Globus pallidus (tissue), 1 donor: ENCODE measurements at places on chromosomes 3 and 15.

DNA sequence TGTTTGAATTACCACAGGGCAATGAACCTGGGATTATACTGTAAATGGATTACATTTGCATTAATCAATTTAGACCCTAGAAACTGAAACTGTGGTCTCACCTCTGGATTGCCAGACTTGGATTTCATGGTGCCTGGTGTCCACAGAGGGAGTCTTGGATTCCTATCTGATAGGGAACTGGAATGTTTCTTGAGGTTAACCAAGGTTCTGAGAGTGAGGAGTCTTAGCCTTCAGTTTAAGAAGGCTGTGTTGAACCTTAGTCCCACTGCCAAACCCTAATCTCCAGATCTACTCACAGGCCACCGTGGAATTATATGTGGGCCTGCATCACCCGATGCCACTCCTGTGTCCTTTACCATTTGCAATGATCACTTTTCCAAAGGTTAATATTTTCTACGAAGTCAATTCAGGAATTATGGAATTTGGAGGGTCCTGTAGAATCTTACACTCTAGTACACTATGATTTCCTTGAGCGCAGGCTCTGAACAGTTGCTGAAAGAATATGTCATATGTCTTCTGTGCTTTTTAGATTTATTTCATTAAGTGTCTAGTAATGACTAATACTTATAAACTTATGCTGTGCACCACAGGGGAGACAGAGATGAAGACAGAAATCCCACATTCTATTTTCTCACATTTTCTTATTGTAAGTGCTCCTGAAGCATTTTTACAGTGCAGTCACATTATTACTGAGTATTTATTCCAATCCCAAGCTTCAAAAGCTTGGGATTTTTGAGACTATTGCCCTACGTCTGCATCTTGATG lies 87.9 kb downstream of the EFL1 start:
- DNase-seq = no peak

DNA sequence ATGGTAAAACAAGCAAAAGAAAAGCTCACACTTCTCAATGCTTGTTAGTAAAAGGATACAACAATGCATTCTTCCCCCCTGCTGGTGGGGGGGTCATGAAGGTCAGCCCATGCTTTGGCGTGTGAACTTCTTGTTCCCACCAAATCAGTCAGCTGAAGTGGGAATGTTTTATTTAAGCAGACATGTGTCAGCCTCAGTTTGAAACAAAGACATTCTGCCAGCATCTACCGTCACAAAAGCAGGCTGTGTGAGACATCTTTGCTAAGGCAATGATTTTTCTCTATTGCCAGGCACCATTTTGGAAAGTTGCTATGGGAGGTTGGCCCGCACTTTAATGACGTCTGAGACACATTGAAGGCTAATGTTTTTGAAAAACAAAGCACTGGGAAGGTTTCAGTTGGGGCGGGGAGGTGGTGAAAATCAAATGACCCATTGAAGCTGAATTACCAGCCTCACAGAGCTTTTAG lies 206.6 kb downstream of the TLE3 start:
- DNase-seq = peak; percentile 53

GRCh38 chr3:44682182-44682896 lies 30.1 kb upstream of the ZNF502 start:
- no peak for DNase-seq

GRCh38 chr3:179083977-179084376 lies 12.4 kb upstream of the ZMAT3 start:
- DNase-seq = no peak

- DNase-seq = no peak
Observed at GRCh38 chr15:86526938-86527690, 447.4 kb downstream of the AGBL1 start.

DNA sequence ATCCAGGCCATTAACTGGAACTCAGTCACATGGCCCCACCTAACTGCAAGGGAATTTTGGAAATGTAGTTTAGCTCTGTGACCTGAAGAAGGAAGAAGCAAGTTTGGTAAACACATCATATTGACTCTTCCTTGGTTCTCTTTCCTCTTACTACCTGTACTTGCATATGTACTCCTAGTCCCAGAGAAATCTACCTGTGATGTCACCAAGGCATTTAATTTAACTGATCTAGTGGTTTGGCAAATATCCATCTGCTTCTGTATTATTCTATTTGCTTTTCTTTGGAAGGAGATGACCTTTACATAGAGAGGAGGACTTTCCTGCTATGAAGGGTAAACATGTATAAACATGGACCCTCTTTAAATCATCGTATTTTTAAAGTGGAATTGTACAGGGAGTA lies 150.8 kb downstream of the TMEM108 start:
- DNase-seq = no peak

DNA sequence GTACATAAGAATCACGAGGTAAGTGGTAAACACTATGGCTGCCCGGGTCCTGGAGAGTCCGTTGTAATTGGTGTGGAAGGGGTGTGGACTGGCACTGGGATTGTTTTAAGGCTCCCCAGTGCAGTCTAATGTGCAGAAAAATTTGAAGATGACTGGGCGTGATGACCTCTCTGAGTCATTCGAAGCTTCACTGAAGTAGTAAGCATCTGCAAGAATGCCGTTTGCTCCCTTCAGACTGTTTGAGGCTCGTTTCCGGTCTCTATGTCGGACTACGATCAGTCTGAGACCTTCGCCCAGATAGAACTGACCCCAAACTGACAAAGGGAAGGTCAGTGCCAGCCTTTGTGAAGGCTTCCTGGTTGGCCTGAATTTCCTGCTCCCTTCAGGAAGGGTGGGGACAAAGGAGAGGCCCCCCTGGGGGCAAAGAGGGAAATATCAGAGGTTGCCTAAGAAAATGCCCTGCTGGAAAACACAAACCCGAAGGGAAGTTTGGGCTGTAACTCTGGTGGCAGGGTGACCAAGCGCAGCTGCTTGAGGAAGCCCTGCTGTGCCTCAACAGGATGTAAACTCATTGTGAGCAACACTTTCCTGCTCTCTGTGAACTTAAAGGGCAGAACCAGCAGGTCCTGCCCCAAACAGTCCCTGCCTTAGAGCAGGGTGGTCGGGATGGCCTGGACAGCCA lies 34.6 kb downstream of the BTD start:
- DNase-seq = no peak

DNA sequence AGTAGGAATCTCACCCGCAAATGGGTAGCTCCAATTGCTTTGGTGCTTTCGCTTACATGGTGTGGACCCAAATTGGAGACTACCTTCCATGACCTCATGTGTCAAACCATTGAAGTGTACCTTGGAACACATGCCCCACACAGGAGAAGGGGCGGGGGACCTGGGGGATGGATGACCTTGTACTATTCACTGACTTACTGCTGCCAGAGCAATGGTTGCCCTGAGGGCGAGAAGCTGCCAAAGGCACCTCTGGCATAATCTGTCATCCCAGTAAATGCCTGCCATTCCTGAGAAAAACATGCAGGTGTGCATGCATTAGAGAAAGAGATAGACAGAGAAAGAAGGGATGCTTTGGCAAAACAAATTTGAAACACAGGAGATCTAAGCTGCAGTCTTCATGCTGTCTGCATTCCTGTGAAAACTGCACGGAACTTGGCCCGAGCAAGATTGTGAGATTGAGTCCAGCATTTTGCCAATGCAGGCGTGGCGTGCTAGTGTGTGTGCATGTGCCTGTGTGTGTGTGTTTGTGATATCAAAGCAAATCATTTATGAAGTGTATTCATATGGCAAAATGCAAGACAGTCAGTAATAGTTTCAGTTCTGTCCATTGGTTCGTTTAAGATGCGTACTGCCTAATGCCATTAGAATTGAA lies 219.5 kb upstream of the MDFIC2 start:
- no peak for DNase-seq

GRCh38 chr3:22593638-22594037 lies 609.5 kb upstream of the UBE2E2 start:
- no peak for DNase-seq

- no peak for DNase-seq
Observed at GRCh38 chr3:138509586-138509985, 75.2 kb downstream of the ESYT3 start.

DNA sequence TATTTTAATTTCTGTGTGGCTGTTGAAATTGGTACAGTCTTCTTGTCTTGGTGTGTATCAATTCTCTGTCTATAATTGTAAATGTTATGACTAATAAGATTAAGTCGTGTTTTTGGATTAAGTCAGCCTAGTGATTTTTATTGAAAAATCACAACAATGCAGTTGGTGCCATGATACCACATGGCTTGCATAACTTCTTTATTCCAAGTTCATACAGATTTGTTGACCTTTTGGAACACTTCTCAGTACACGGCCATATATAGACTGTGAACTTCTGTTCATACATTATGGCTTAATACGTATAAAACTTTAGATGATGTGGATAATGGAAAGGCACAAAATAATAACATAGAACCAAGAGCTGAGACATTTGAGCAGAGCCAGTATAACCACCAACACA lies 121.2 kb upstream of the NAALADL2 start:
- no peak for DNase-seq

DNA sequence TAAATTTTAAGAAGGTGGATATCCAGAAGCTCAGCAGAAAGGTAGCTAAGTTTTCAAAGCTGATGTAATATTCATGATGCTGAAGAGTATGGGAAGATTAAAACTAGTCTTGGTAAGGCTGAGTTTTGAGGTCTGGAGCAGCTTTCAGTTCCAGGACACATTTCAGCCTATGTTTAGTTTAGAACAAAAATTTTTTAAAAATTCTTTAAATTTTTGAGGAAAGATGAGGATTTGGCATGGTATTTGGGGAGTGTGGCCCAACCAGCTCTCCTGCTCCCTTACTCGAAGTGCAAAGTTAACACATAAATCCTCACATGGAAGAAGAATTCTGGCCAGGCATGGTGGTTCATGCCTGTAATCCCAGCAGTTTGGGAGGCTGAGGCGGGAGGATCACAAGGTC lies 1039.1 kb downstream of the NAALADL2 start:
- DNase-seq = no peak

GRCh38 chr3:197408177-197408957 lies 110.0 kb upstream of the DLG1 start:
- no peak for DNase-seq

- peak; percentile 58 for DNase-seq
Observed at GRCh38 chr3:49805367-49805782, 2.3 kb downstream of the INKA1 start.

GRCh38 chr3:194150252-194150934 lies 14.4 kb downstream of the HES1 start:
- no peak for DNase-seq

DNA sequence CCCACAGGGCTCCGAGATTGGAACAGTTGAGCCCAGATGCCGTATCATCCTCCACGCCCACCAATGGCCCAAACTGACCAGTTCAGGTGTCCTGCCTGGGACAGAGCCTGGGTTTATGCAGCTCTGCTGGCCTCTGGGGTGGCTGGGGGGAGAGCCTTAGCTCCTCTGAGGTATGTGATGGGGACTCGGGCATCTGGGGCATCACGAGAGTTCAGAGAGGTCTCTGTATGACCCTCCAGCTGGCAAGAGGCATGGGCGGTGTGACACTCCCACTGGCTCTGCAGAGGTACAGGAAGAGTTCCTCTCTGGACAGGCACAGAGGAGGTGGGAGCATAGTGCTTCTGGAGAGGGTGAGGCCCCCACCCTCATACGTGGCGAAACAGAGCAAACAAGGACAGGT lies 26.6 kb upstream of the DUSP7 start:
- DNase-seq = no peak

DNA sequence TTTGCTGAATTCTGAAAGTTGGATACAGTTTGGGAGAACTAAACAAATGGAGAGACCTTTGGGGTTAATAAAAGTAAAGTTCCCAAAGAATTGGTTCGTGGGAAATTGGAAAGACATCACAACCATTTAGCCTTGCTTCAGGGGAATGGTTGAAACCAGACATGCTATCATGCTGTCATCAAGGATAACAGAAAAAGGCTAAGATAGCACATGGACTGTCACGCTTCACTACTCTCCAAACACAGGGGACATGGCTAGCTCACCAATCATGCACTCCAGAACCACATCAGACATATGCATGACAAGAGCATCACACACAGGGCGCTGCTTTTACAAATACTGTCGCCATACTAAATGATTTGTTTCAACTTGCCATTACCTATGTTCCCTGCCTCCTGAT lies 671.7 kb upstream of the ROBO1 start:
- DNase-seq = no peak

DNA sequence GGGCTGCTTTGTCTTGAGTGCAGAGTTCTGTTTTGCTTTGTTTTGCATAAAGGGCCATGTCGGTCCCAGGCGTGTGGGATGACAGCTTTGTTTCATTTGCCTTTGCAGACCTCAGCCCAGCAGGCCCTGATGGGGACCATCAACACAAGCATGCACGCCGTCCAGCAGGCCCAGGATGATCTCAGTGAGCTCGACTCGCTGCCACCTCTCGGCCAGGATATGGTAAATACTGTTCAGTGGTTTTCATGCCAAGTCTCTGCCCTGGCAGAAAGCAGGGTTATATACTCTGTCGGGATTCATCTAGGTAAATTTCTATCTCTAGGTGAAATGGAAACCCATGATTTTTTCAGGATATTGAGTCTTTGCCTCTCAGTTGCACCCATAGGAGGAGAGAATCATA lies 343.9 kb upstream of the TPM1 start:
- DNase-seq = no peak

- no peak for DNase-seq
Observed at GRCh38 chr15:88609344-88610090, 11.6 kb upstream of the AEN start.

DNA sequence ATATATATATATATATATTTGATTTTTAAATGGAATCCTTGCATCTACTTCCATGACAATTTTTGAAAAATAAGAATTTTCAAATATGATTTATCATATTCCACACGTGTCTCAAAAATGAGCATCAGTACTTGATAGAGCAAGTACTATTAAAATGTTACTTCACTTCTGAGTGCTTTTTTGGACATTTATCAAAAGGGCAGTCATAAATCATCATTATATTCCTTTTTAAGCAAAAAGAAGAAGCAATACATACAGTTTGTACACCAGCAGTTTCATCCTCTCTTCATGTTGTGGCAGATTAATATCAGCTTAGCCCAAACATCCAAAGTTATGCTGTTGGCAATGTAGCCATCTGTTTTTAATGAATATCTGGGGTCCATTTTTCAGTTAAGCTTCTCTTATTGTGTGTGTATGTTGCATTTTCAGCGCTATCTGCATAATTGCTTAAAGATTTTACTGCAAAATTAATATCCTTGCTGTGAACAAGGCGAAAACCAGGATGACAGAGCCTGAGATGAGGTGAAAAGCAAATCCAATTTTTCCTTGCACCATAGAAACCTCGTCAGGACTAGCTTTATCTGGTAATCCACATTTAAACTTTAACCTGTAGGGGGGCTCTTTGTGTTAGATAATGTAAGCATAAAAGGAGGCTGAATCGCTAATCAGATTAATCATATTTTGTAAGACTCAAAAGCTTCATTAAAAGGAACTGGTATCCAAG lies 604.9 kb upstream of the AGTR1 start:
- DNase-seq = no peak

DNA sequence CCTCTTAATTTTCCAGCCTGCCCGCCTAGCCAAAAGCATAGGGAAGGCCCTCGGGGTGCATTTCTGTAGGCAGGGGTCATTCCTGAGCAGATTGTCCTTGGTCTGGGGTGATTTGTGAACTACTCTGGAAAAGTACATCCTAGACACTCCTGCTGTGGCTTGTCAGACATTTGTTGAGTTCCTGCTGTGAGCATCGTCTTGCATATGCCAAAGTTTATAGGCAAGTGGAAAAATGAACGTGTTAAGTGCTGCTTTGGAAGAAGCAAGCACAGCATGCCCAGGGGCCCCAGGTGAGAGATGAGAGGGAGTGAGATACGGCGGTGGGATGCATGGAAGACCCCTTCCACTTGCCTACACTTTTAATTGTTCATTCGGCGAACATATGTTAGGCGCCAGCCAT lies 237.7 kb upstream of the ST8SIA2 start:
- no peak for DNase-seq
